ENCODE measurements at places on chromosomes 12 and 14. TPM values are rescaled to one million over a fixed set of nuclear protein-coding genes. Genes with fewer than 3 reads are reported as not detected.

Gene MYF5
- total RNA-seq: not detected

GRCh38 chr14:86619726-86620125 lies 1089.8 kb downstream of the FLRT2 start:
- no peak for DNase-seq

Gene HPD
- total RNA-seq: 0.85 TPM

- no peak for DNase-seq
Measured at GRCh38 chr14:106210650-106211049, 684.3 kb downstream of the TMEM121 start.

GRCh38 chr12:114681116-114681871 lies 2.7 kb downstream of the TBX3 start:
- no peak for DNase-seq

Gene SSPN
- total RNA-seq: 18.6 TPM

Gene SERPINA12
- not detected for total RNA-seq

GRCh38 chr14:103667671-103668070 lies 38.7 kb downstream of the KLC1 start:
- no peak for DNase-seq

Gene TDRD9
- total RNA-seq: 9.1 TPM

Gene FAM181A
- 1.1 TPM for total RNA-seq

- no peak for DNase-seq
Measured at GRCh38 chr14:88039197-88039596, 34.3 kb downstream of the GPR65 start.

DNA sequence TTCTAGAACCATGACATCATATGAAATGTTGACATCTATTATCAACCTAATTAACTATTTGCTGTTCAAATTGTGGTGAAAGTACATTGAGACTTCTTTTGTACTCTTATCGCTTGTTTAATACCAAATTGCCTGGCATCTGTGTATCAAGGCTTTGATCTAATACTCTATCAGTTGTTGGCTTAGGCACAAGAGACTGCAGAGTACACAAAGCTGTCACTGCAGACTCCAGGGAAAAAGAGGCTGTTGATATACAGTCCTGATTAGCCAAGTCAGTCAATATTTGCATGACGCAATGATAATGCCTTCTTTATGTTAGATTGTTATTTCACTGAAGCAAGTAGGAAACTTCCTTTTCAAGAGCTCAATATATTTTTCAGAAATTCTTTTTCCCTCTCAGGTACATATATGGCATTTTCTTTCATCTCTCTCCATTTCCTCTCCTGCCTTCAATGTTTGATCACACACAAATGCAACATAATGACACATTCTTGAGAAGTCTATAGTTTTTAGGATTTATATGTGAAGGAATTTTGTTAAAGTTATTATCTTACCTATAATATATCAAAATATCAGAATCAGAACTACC lies 32.3 kb upstream of the PTCSC3 start:
- no peak for DNase-seq

DNA sequence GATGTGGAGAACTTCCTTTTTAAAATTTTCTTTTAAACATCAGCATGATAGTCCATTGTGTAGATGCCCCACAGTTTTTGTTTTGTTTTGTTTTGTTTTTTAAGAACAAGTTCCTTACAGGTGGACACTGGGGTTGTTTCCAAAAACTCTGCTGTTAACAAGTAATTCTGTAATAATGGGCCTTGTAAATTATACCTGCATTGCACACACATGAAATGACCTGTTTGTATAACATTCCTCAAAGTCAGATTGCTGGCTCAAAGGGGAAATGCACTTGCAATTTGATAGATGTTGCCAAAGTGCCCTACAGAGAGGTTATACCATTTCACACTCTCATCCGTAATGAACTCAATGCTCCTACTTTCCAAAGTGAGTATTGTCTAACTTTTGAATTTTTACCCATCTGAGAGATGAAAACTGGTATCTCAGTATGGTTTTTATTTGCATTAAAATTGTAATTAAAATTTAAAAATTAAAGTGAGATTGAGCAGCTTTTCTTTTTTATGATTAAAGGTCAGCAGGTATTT lies 89.2 kb downstream of the SPPL3 start:
- DNase-seq: no peak

DNA sequence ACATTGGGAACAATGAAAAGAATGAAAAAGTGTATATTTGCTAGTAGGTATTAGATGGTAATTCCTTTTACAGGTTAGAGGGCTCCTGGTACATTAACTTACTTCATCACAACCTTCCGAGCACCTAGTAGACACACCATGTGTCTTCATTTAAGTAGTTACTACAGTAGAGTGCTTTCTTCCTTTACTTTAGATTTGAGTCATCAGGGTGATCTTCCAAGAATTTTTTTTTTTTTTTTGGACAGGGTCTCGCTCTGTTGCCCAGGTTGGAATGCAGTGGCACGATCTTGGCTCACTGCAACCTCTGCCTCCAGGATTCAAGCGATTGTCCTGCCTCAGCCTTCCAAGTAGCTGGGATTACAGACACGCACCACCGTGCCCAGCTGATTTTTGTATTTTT lies 79.7 kb upstream of the TRAF3 start:
- DNase-seq: no peak

Gene PLEK2
- total RNA-seq: 4.2 TPM

DNA sequence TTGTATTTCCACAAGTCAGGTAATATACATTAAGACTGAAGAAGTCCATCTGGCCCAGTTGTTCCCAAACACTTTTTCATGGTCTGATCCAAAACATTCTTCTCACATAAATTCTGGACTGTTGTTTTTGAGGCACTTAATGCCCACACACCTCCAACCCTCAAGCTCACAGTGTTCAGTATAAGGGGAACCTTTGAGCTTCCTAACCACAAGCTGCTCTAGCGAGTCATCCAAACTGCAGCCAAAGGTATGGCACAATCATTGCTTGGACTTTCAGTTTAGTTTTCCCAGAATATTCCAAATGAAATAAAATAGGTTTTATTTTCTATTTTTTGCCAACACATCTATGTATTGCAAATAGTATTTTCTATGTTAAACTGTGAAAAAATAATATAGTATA lies 103.0 kb downstream of the PUS7L start:
- no peak for DNase-seq

DNA sequence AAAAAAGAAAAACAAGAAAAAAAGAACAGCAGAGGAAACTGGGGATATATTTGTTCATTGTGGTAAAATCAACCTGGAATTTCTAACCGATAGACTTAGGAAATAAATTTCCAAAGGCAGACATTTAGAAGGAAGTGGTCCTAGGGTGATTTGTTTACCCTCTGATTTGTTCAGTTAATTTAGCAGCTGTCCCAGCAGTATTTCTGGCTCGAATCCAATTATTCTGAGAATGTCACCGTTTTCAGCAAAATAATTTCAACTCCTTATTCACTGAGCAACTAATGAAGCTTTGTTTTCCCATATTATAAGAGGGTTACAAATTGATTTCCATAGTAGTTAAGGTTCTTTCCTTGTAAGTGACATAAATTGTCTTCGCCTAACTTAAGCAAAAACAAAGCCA lies 285.2 kb upstream of the SYT10 start:
- DNase-seq: no peak

DNA sequence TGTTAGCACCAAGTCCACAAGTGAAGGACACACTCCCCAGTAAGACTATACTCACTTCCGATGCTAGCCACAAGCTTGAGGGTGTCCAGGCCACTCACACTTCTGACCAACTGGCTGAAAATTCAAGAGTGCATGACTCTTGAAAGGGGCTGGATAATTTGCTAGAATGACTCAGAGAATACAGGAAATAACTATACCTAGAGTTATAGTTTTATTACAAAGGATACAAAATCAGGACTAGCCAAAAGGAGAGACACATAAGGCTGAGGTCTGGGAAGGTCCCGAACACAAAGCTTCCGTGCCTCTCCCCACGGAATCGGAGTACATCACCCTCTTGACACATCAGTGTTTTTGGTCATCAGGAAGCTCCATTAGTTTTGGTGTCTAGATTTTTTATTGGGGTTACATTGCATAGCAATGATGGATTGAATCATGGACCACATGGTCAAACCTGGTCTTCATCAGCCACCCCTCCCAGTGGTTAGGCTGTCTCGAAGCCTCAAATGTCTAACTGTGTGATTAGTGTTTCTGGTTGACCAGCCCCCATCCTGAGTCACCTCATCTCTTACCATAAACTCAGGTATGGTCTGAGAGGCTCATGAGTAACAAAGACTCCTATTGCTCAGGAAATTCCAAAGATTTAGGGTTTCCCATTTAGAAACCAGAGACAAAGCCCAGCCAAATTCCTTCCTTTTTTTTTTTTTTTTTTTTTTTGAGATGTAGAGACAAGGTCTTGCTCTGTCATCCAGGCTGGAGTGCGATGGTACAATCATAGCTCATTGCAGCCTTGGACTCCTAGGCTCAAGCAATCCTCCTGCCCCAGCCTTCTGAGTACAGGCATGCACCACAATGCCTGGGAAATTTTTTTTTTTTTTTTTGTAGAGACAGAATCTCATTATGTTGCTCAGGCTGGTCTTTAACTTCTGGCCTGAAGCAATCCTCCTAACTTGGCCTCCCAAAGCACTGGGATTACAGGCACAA lies 472.0 kb upstream of the TBX3 start:
- DNase-seq: no peak

DNA sequence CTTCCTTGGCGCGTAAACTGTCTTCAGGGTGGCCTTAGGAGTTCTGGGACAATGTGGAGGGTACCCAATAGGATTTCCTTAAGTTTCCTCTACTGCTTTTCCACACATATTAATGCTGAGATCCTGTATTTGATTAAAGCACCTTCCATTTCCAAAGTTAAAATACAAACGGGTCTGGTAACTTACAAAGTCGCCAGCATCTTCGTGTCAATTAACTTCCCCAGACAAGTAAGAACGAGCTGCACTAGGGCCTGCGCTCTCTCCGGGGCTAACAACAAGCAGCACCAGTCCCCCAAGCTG lies 130.9 kb downstream of the NDUFA12 start:
- no peak for DNase-seq

Gene TEAD4
- total RNA-seq: 21.8 TPM

- no peak for DNase-seq
Measured at GRCh38 chr12:83099436-83099835, 412.7 kb downstream of the TMTC2 start.

Gene SOX5
- total RNA-seq: 10.0 TPM

GRCh38 chr12:116629480-116629879 lies 70.3 kb downstream of the MAP1LC3B2 start:
- no peak for DNase-seq

Gene SERPINA3
- total RNA-seq: 24.6 TPM

Gene ZFP36L1
- 292 TPM for total RNA-seq

Gene GZMH
- total RNA-seq: 2.2 TPM

- no peak for DNase-seq
Measured at GRCh38 chr14:99029145-99029915, 242.7 kb downstream of the BCL11B start.

GRCh38 chr14:104294983-104295680 lies 156.7 kb downstream of the KIF26A start:
- no peak for DNase-seq

Gene NUAK1
- total RNA-seq: 11.0 TPM

GRCh38 chr12:104877103-104877705 lies 80.9 kb downstream of the SLC41A2 start:
- DNase-seq: no peak
